ENCODE measurements at places on chromosomes 6 and 20.

DNA sequence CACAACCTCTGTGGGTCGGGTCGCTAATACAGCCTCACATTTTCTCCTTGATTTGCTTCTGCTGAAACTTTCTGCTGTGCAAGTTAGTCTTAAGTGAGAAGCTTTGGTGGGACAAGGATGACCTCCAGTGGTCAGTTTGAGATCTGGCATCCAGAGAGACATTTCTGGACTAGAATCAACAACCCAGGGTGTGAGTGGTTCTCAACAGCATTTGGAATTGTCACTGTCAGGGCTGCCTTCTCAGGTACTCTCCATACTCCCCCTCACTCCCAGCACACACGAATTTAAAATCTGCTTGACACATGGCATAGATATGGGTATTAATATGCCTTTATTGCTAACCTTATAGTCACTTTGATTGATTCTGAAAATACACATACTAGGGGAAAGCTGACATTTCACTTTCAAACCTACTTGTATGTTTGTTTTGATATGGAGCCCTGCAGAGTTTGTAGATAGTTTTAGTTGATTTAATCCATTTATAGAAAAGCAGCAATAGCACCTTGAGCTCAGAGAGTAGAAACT lies 13.2 kb downstream of the OTOR start:
- peak; percentile 3 for DNase-seq

DNA sequence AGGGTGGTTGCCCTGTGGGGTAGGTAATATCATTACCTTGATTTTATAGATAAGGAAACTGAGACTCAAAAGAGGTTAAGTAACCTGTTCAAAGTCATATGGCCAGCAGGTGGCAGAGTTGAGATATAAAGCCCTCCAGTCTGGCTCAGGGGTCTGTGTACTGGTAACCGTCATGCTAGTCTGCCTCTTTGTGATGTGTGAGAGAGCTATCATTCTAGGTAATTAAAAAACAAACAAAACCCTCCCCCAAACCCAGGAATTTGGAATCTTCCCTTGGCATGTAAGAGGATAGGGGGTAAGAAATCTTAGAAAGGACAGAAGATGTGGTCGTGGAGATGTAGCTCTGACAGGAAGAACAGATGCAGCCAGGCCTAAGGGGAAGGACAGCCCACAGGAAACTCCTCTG lies 206.0 kb downstream of the CDC5L start:
- peak; percentile 38 for DNase-seq

- no peak for DNase-seq
Measured at GRCh38 chr20:44651684-44652423, at the start of gene ADA. Gene ADA (minus strand): TSS chr20:44651699. CDS start chr20:44651607, 92 bp downstream.

- DNase-seq, result no peak
Measured at GRCh38 chr6:139343052-139343750, 31.2 kb downstream of the CITED2 start.

DNA sequence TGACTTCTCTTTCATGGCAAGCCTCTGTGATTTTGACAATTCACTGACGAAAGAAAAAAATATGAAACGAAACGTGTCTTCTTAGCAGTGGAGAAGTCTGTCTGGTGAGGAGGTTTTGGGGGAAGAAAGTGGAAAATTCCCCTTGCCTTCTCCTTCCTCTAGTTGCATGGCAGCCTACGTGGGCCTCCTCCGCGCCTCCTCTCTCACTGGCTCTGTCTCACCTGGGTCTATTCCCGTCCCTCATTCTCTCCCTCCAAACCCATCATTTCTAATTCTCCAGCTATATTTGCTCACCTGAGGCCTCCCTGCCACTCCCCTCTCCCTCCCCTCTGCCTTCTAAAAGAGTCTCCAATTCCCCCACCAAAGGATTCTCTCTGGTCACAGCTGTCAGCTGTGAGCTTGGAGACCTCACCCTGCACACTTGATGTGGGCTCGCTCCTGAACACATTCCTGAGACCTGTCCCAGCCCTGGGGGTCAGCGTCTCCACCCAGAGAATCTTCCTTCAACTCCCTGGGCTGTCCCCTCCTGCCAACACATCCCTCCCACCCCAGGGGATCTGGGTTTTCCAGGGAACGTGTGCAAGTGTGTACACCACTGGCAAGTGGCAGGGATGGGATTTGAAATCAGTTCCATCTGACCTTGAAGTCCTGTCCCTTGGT lies 159.6 kb upstream of the PMEPA1 start:
- no peak for DNase-seq

DNA sequence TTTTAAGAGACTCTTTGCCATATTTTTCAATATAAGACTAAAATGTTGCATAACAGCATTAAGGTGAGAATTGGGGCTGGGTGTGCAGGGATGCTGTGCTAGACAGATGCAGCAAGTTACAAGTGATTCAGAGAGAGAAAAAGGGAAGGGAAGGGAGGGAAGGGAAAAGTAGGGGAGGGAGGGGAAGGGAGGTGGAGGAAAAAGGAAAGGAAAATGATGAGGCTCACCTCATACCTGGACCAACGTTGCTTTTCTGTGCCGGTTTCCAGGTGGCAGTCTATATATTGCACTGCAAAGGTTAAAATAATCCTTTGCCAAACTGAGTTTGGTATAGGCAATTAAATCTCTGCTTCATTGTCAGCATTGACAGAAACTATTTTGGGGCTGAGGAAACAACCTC lies 155.4 kb upstream of the LAMA2 start:
- no peak for DNase-seq

DNA sequence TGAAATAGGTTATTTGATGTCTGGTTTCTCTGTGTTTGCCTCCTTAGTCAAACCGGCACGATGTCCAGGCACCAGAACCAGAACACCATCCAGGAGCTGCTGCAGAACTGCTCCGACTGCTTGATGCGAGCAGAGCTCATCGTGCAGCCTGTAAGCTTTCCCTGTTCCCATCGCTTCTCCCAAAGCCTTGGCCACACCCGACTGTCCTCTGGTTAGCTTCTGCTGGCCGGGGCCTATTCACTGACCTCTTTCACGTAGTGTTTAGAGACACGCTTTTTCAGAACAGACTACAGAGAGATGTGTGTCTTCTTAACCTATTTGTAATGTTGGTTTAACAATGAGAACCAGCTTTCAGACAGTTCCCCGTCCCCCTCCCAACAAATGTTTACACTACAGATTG lies 14.2 kb downstream of the DSP start:
- no peak for DNase-seq

DNA sequence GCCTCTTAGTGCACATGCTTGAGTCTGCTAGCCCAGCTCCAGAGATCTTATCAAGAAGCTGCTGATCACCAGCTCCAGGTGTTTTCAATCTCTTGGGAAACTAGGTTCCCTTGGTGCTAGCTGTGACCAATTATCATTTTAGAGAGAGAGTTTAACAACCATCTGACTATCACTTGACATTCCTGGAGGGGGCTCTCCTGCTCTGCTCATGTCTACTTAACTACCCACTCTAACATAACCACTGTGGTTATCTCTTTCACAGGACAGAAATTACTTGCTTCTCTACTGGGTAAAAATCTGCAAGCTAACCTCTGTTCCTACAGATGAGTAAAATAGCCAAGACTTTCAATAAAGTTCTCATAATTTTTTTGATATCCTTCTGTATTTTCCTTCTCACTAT lies 823.4 kb upstream of the GJE1 start:
- DNase-seq, result no peak

- no peak for DNase-seq
Measured at GRCh38 chr6:15499125-15499524, 163.7 kb downstream of the DTNBP1 start.

- DNase-seq, result peak; percentile 9
Measured at GRCh38 chr6:39137245-39137644, 22.3 kb upstream of the SAYSD1 start.

DNA sequence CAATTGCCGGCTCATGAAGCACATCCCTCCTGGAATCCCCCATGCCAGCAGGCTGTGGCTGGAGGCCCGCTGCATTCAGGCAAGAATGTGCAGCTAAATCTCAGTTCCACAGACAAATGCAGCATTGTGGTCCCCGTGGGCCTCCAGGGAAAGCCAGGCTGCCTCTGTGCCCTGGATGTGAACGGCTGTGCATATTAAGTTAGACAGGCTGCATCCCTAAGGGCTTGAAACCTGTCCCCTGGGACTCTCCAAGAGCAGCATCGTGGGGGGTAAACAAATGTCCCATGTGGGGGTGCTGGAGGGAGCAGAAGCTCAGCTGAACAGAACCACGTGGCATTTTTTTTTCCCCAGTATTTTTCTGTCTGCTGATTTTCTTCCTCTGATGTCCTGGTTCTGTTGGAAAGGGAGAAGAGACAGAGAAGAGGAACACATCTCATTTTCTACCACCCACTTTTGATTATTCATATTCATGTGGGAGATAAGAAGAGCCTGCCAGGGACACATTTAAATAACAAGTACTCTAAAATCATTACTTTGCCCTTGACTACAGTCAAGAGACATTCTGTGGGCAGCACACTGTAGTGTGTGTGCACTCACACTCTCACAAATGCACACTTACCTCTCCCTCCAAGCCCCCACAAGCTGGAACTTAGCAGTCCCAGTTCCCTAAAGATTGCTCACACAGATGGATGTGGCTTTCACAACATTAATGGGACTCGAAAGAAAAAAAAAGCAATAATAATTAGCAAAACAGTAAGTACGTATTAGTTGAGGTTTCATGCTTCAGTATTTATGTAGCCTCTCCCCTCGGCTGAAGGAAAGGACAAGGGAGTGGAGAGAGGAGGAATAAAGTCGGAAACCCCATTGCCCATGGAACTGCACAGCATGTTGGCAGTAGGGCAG lies 16.9 kb downstream of the GFOD1 start:
- no peak for DNase-seq

DNA sequence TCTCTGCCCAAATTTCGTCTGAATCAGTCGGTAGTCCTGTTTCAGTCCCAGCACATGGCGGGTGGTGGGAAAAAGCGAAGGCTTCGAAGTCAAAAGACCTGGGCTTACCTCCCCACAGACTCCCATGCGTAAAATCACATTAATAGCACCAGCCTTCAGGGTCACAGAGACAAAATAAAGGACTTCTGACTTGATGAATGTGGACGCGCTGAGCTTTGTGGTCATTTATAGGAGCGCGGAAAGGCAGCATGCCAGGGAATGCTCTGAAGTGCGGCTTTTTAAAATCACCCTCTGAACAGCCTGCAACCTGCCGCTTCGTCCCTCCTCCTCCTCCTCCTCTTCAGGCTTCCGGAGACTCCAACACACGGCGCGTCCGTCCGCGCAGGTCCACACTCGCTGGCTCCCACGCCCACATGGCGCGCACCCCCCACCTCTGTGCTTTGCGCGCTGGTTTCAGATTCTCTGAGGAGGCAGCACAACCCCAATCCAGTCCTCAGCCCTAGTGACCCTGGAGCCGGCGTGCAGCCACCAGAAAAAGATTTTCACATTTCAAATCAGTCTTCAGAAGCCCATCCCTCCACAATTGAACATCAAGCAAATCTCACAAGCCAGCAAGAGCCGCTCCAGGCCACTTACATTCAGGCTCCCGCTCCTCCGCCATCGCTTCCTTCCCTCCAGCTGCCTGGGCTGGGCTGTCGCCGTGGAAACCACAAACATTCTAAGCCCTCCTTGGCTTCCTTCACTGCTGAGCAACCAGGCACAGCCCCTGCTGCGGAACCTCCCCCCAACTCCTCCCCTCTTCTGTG lies at the start of gene C6orf118:
Gene C6orf118, minus strand, starts transcription at position 680 of the 806 bp plus-strand sequence. Its CDS starts 19 bp downstream, at position 661.
- DNase-seq, result no peak

DNA sequence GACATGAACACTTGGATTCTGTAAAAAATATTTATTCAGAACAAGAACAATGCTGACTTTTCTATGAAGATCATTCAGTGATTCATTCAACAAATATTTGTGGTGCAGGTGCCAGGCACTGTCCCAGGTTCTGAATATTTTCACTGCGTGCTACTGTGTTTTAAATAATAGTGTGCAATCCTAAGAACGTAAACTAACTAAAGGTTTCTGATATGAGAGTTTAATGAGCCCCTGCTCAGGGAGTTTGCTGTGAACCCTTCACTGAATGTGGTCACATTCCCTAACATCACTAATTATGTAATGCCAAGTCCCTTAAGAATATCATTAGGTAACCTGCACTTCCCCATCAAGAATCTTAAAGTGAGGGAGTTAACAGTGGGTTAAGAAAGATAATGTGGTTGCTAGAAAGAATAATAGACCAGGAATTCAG lies 1.7 kb upstream of the TMEM170B start:
- DNase-seq, result no peak

GRCh38 chr6:28903686-28904085 lies 20.1 kb downstream of the TRIM27 start:
- no peak for DNase-seq

DNA sequence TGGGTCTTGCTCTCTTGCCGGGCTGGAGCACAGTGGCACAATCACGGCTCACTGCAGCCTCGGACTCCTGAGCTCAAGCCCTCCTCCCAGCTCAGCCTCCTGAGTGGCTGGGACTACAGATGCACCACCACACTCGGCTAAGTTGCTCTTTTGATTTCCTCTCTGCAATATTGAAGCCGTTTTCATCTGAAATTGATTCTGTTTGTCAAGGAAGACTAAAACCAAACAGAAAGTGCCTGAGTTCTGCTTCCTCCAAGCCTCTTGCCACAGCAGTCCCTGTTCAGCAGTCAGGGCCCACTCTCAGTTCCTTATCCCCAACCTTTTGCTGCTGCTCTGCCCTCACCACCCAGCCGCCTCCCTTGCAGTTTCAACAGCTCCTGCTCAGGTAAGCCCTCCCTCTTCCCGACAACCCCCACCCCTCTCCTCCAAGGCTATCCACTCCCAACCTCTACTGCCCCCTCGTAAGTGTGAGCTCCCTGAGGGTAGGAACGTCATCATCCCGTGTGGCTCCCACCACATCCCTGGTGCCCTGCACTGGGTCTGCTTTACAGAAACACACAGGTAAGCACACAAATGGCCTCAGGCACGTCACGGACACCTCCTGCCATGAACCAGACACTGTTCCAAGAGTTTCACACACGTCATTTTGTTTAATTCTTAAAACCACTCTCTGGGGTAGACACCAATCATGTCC lies 70.7 kb upstream of the TAB2 start:
- no peak for DNase-seq

DNA sequence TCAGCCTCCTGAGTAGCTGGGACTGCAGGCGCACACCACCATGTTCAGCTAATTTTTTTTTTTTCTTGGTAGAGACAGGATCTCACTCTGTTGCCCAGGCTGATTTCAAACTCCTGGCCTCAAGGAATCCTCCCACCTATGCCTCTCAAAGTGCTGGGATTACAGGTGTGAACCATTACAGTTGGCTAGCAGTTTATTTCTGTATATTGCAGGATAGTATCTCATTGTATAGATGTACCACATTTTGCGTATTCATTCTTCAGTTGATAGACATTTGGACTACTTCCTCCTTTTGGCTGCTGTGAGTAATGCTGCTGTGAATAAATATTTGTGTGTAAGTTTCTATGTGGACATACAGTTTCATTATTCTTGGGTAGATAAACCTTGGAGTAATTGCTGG lies 32.9 kb downstream of the ASXL1 start:
- DNase-seq, result no peak
